Stimulated activated CD4-positive, alpha-beta T cell treated with anti-CD3 and anti-CD28 coated beads, Interleukin-4, amount 100 ng/mL, for 1 hour (primary cell): ENCODE measurements at places on chromosomes 7 and 10.

- DNase-seq = no peak
These were observed at the start of gene SEMA3A for GRCh38 chr7:84194484-84195271. TSS of gene SEMA3A (minus strand) at chr7:84194789. CDS start at chr7:84194586, 203 bp downstream.

- no peak for DNase-seq
These were observed 510 bp upstream of the TRPV5 start for GRCh38 chr7:142934056-142934455.

DNA sequence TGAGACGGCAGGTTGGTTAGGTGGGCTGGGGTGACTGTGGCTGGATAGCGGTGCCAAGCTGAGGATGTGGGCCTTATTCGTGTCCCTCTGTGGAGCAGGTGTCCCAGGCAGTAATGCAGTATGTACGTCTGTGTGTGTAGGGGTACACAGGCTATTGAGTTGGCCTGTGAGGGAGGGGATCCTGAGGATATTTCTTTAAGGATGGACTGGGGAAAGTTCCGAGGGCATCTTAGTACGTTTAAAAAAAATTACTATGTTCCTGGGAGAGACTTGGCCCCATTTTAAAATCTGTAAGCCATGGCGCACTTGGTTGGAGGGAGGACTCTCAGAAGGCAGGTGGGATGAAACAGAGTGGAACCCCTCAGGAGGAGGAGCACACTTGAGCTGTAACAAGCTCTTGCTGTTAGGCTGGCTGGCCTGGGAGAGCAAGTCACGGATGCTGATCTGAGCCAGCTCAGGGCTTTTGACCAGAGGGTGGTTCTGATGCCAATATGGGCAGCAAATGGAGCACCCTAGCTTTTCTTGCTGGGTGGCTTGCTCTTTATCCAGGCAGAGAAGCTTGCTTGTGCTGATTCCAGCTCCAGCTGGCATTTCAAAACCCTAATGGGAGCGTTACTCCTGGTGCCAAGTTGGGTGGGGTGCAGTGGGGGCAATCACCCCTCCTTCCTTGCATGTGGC, 765 bp downstream of the WBP1L start:
- DNase-seq = no peak

GRCh38 chr7:81211204-81211933, 292.5 kb upstream of the SEMA3C start:
- DNase-seq = no peak

DNA sequence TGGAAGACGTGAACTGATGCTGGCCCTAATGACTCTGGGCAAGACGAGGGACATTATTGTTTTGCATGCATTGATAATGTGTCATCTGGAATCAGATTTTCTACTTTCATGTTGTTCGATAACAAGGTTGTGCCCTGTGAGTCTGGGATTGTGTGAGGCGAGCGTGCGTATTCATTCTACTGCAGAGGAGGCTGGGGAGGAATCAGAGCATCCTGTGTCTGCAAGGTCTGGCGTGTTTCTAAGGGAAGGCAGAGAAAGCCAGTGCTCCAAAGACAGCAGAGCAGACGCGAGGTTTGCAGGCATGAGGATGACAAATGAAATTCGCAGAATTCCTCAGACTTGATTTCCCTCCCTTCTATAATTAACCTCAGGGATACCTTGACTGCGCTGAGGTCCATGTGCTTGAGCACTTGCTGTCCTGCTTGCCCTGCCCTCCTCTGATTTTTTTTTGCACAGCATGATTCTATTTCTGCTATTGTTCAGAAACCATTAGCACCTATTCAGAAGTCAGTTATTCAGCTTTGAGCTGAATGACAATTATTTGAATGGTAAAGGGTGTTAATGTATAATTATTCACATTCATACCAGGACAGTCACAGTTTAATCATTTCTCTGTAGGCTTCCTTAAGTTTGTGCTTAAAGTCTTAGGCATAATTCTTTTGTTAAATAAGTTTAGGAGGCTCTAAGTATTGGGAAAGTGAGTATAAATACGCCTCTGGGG, 233.6 kb downstream of the EBF3 start:
- no peak for DNase-seq

GRCh38 chr7:133252506-133252857, 396 bp upstream of the EXOC4 start:
- no peak for DNase-seq

DNA sequence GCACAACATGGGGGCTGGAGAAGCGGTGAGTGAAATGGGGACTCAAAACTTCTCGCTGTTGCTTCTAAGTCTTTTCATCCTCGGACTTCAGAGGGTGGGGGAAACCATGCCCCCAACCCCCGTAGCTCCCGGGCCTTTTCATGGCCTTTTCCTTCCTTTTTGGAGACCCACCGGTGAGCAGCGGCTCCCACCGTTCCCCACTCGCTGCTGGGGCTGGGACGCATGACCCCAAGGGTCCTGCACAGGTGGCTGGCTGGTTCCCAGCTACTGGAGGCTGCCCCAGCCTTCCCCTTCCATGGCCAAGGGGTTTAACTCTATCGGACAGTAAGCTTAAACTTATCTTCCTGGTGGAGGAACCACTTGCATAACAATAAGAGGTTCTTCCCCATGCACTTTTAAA, 194.3 kb upstream of the FERD3L start:
- DNase-seq = no peak

- no peak for DNase-seq
These were observed 5.5 kb downstream of the FXYD4 start for GRCh38 chr10:43376828-43377423.

GRCh38 chr7:26329520-26330255, 38.0 kb downstream of the SNX10 start:
- DNase-seq = no peak

- no peak for DNase-seq
These were observed 453.2 kb downstream of the GRM8 start for GRCh38 chr7:126799541-126799940.

DNA sequence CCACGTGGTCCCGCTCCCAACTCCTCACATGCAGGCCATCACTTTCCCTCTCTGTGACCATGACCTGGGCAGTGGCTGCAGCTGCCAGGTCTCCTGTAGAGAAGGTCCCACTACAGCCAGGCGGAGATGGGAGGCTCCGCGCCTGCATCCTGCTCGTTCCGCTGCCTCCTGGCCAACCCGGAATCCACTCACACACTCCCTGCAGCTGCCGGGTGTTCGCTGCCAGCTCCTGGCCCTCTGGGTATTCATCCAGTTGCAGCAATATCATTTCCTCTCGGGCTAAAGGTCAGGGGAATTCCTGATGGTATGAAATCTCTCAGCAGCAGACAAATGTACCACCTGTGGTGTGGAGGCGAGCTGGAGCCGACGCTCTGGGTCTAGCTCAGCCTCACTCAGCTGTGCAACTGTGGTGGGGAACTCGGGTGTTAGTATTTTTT, 65.7 kb downstream of the TLL2 start:
- no peak for DNase-seq

DNA sequence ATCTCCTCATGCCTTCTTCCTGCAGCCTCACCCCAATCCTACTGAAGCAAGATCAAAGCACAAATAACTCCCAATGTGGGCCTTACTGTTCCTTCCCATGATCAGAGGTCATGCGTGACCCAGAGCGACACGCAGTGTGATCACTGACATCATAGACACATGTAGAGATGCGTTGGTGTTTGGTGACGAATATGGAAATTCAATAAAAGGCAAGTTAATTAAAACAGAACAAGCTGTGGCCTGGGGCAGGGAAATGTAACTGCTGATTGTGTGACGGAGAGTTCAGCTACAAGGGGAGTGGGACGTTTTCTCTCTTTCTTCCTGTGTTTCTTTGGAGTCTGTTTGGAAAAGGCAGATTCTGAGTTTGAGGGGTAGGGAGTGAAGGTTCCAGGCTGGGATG, 34.8 kb upstream of the CARD11 start:
- DNase-seq = no peak

DNA sequence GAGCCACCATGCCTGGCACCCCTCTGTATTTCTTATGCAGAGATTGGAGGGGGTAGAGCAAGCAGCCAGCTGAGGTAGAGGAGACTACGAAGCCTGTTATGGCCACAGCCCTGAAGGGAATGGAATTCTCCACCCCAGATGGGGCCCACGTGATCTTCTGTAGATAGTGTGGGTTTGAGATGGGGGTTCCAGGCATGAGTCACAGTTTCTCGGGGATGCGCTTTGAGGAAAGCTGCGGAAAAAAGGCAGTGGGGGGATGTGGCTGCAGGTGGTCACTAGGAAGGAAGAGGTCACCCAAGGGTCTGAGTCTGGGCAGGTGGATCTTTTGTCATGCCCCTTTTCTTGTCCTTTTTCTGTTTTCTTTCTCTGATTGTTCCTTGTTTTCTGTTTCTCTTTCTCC, 11.5 kb downstream of the FAM131B start:
- no peak for DNase-seq

DNA sequence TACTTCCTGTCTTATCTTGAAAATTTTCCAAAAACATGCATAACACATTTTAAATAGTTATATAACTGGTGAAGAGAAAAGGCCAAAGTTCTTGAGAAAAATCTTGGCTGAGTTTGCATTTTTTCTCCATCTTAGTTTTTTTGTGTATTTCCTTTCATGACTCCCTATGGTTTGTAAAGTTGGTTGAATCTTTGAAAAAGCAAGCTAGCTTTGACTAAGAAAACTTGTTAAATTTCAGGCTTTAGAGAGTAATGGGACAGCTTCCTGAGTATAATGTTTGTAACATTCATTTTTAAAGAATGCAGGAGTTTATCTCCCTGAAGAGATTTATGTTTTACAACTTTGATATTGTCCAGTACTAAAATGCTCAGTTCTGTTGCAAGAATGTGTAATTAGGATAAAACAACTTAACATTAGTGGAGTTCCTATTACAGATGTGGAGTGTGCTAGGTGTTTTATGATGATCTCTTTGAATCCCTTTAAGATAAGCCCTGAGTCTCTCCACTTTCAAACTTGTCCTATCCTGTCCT, 11.1 kb upstream of the HERPUD2 start:
- DNase-seq = no peak

DNA sequence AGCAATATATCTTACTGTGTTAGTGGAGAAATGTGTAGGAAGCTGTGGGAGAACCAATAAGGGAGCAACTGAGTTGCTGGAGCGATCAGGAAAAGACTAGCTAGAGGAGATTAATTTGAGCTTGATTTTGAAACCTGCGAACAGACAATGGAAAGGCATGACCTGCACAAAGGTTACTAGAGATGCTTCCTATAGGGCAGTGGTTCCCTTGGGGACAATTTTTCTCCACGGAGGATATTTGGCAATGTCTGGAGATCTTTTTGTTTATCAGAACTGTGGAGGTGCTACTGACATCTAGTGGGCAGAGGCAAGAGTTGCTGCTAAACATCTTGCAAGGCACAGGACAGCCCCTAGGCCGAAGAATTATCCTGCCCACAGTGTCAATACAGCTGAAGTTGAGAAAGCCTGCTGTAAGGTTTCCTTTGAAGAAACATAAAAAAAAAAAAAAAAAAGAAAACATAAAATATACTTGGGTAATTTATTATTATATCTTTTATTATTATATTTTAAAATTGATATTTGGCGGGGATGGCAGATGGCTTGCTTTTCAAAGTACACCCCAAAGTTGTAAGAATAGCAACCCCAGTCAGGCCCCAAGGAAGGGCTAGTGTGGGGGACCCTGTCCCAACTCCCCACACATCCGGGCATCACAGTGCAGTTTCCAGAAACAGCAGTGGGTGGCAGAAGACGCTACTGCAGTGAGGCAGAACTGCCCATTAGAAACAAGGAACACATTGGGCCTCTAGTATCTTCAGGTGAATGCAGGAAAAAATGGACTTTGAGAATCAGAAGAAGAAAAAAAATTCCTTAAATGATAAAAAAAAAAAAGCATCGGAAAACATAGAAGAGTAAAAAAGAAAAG, 481.6 kb downstream of the SH2D4B start:
- peak; percentile 1 for DNase-seq

GRCh38 chr7:7641129-7641663, 644 bp downstream of the UMAD1 start:
- DNase-seq = no peak

DNA sequence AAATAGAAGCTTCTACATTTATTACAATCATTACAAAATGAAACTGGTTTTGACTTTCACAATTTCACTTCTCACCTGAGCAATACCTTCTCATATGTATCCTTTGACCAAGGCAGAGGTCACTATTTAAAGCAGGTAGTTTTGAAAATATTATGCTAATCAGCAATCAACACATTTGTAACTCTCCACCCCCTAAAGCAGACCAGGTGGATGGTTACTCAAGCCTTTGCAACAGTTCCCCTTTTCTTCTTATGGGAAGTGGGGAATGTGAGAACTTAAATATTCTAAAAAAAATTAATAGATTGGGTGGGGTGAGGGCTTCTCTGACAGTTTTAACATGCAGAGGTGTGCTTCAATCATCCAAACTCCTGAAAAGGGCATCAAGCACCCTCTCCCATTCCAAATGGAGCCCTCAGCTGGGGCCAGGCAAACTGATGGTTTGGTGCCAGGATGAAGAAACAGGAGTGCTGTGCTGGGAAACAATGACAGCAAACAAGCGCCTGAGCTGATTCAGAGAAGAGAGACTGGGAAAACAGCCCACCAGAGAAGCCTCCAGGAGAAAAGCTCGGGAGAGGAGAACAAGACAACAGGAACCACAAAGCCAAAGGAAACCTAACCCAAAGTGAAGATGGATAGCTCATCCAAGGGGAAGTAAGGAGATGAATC, 17.1 kb downstream of the RAPGEF5 start:
- DNase-seq = no peak

DNA sequence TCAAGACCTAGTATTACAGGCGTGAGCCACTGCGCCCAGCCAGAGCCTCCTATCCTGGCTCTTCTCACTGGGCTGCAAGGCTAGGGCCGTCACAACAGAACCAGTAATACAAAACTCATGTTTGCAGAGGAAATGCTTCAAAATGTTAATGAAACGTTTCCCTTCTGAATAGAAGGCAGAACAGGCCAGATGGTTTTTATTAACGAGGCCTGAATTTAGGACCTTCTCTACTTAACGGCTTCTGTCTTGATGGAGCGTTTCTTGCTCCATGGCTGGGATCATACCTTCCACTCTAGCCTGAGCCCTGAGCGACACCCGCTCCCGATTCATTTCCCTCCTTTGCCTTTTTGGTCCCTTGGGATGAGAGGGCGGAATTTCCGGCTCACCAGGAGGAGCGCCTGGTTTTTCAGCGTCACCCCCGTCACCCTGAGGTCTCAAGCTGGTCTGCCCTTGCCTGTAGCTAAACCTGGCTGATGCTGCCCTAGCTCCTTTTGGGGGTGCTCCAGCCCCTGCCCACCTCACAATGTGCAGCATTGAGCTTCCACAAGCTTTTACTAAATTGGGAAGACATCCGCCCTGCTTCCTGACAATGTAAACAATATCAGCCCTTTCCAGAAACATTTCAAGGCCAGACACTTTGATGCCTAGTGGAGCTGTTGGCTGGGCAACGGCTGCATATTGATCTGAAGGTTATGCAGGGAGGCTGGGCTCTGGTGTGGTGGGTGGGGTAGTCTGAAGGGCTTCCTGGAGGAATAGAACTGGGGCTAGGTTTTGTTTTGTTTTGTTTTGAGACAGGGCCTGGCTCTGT, 5.2 kb downstream of the CLIP2 start:
- no peak for DNase-seq

- no peak for DNase-seq
These were observed 21.2 kb downstream of the PNLIP start for GRCh38 chr10:116566932-116567331.

GRCh38 chr7:1268076-1268815, 35.6 kb downstream of the UNCX start:
- no peak for DNase-seq
